ENCODE measurements at places on chromosomes 1 and 21.

GRCh38 chr1:184153731-184154130 is 102.2 kb downstream of the TSEN15 start:
- DNase-seq = no peak

DNA sequence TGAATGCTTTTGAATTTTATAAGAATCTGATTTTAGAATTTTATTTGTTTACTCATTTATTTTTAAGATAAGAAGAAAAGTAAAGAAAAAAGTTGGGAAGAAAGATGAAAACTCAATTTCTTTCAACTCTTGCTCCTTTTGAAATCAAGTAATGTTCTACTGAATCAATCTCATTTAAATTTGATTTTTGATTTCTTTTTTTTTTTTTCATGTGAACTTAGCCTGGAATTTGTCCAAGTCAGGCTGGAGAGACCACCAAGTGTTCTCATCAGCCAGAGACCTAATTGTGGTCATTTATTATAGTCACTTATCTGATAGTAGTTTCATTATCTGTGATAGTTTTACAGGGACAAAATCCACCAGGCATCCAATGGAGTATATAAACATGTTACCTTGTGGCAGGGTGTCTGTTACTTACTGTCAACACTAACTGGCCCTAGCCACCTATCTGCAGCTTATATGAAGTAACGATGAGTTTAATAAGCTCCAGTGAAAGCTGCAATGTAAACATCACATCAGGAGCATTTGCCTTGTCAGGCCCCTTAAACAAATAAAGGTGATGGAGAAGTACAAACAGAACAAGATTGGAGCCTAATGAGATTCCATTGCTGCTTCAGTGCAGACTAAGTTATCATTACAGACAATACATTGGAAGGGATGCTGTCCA is 39.2 kb downstream of the HLX start:
- DNase-seq = no peak

DNA sequence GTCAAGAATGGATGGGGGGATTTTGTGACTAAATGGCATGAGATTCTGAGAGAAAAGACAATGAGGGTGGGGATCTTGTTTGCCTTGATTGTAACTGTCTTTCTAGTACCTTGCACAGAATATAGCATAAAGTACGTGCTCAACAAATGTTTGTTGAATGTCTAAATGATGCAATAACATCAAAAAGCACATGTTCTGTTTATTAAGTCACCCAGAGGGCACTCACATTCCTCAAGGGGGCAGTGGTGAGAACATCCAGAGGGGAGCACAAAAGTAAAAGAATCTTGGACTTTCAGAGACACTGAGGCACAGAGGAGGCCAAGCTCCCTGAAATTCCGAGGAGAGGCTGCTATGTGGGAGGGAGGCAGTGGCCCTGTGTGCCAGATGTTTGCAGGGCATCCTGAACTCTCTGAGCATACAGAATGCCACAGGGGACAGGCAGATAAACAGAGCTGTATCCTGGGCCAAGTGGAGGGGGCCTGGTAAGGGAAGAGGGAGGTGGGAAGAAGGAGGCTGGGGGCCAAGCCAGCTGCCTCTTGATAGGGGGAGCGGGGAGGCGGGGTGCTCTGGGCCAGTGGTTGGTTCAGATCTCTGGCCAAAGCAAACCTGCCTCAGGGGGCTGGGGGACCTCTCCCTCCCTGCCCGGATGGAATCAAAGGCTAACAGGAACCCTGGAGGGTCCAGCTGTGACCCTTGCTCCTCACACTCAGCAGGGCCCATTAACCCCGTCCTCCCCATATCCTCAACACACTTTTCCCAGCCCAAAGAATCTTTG is 6.5 kb upstream of the ATP1A2 start:
- DNase-seq = peak; percentile 34

DNA sequence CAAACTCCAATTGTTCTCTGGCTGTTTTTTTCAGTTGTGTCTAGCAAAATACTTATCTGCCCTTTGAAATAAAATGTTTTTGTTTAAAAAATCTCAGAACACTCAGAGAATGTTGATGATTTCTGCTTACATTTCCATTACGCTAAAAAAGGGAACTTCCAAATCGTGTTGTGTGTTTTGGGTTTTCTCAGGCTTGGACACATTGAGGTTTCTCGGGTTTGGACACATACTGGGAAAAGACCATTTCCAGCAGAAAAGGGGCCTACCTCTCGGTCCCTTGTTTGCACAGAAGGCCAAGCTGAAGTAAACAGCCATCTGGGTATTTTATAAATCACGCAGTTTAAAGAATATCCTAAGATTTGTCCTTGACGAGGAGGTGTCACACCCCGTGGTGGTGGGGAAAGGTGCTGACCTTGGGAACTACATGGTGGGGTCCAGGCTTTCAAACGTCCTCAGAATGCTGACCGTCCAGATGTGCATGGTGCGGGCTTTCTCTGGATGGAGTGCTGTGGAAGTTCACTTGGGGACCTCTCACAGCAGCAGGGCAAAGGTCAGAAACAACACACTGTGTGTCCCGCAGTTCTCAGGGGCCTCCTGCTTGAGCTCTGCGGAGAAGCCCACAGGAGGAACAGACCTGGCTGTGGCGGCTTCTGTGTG is 67.8 kb downstream of the SLC37A1 start:
- DNase-seq = no peak

DNA sequence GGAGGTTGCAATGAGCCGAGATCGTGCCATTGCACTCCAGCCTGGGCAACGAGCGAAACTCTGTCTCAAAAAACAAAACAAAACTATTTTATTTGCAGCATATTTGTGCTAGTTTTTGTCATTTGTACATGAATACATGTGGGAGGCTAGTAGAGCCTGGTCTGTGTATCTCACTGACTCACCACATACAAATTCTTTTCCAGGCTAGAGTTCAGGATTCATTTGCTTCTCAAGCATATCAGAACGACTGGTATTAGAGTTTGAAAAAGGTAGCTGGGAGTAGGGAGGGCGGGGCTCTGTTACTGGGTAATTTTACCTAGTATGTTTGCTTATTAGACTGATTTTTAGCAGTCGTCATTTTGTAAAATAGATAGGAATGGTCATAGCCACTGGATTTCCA is 4.5 kb upstream of the TOR3A start:
- DNase-seq = no peak

- no peak for DNase-seq
Measured at GRCh38 chr21:26909972-26910371, 56.9 kb downstream of the ADAMTS5 start.

GRCh38 chr1:90850181-90850897 is 133.2 kb upstream of the BARHL2 start:
- DNase-seq = no peak

- no peak for DNase-seq
Measured at GRCh38 chr1:61378494-61379180, 296.3 kb downstream of the NFIA start.

GRCh38 chr21:39456665-39457064 is 4.9 kb downstream of the SH3BGR start:
- DNase-seq = no peak

GRCh38 chr1:77375541-77375940 is 93.7 kb downstream of the AK5 start:
- DNase-seq = no peak

DNA sequence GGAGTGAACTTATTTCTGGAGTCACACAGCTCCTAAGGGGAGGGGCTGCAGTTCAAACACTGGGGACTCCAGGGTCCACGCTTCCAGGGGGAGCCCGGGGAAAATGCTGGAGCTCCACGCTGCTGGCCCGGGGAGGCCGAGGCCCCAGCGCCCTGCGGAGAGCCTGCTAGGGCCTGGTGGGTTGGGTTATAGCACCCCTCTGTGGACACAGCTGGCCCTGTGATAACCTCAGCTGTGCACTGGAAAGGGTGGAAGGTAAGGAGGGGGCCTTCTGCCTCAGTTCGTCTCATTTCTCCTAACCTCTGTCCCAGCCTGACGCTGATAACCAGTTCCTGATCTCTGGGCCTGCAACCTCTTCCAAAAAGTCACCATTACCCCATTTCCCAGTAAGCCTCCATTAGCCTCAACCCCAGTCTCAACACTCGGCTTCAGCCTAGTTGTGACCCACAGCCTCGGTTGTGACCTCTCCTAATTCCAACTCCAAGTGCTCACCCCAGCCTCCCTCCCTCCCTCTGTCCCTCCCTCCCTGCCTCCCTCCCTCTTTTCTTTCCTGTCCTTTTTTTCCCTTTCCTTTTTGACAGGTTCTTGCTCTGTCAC is 7.1 kb downstream of the NBL1 start:
- DNase-seq = peak; percentile 63

DNA sequence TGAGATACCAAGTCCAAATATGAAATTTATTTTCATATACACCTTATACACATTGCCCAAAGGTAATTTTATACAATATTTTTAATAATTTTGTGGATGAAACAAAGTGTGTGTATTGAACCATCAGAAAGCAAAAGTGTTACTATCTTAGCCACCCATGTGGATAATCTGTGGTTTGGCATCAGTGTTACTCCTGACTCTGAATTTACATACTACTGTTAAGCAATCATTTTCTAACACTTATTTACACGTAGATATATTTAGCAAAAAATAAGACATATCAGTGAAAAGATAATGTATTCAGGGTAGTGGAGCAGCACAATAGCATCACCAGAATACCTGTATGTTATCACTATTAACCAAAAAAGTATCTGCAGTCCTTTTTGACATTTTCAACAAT is 23.8 kb downstream of the DENND2D start:
- DNase-seq = no peak

GRCh38 chr1:219041818-219042217 is 131.9 kb upstream of the LYPLAL1 start:
- no peak for DNase-seq

DNA sequence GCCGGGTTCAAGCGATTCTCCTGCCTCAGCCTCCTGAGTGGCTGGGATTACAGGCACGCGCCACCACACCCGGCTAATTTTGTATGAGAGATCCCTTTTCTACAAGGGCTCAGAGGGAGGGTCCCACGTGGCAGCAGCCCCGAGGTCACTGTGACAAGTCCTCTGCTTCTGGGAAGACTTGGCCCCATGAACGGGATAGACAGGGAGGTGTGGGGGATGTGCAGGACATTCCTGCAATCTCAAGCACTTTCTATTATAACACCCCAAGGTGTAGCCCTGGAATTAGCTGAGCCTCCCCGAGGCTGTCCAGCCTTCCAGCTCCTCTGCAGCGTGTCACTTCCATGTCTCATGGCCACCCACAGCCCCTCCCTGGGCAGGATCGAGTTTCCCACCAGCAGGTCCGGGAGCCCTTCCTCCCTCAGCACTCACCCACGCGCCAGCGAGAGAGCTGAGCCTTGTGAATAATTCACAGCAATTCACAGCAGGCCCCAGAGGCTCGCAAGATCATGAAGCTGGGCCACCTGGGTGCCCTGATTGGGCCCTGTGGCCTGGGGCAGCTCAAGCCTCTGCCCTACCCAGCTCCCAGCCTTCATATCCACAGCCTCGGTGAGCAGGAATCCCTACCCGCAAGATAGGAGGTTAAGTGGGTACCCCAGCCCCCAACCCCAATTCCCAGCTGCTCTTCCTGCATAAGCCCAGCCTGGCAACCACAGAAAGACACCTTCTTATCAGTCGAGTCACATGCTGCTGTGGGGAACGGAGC is 22.8 kb upstream of the RNU1-4 start:
- no peak for DNase-seq

GRCh38 chr1:235018720-235019444 is 109.8 kb downstream of the TOMM20 start:
- no peak for DNase-seq

GRCh38 chr1:233734456-233734855 is 120.5 kb downstream of the KCNK1 start:
- DNase-seq = no peak

DNA sequence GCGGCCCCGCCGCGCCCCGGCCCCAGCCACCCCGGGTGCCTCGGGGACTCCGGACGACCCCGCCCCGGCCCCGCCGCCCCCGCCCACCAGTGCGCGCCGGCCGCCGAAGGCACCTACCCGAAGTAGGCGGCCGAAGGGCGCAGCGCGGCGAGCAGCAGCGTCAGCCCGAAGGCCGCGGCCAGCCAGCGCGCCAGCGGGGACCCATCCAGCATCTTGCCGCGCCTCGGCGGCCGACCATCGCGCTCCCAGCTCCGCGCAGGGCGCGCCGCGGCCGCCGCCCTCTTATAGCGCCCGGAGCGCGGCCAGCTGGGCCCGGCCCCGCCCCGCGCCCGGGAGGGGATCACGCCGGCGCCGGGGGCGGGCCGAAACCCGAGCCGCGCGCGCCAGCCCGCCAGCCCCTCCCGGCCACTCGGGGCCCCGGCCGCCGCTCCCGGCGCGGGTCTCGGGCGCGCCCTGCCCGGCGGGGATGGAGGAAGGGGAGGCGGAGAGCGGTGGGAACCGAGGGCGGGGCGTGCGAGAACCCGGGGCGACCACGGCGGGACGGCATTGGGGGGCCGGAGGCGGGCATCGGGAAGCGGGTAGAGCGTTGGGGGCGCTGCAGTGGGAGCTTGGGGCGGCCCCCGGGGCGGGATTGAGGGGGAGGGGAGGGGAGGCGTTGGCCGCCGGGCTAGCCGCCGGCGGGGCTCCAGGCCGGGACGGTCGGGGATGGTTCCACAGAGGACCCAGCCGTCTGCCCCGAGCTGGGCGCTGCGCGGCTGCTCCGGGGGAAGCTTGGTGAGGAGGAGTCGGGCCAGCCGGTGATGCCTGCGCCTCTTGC is at the start of gene WNT9A:
TSS of gene WNT9A (minus strand) at position 257 of the 817 bp plus-strand sequence. CDS start at position 212, 45 bp downstream.
- no peak for DNase-seq

DNA sequence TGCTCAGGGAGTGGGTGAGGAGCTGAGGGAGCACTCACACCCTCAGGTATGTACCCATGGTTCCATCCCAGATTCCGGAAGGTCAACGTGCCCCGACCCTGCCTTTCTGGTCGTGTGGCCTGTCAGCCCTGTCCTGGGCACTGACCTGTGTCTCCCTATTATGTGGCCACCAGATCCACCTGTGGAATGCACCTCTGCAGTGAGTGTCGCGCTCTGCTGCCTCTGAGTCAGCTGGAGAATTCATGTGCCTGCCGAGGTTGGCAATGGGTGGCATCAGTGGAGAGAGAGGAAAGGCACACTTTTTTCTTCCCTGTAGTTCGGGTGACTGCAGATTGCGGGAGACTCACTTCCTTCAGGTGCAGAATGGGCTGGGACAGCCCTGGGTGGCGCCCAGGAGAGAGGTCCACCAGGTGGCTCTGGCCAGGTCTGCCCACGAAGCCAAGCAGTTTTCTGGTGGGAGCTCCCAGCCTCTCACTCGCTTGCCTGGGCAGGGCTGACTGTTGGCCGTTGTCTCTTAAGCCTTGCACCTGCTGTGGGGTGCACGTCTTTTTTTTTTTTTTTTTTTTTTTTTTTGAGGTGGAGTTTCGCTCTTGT is 176.1 kb upstream of the TMEM51 start:
- no peak for DNase-seq

Data from CD4-positive, alpha-beta T cell treated with Interleukin-1 beta for 1 hour (primary cell).